NCI-H774 (cell line): ENCODE measurements at places on chromosomes 7 and 10.

DNA sequence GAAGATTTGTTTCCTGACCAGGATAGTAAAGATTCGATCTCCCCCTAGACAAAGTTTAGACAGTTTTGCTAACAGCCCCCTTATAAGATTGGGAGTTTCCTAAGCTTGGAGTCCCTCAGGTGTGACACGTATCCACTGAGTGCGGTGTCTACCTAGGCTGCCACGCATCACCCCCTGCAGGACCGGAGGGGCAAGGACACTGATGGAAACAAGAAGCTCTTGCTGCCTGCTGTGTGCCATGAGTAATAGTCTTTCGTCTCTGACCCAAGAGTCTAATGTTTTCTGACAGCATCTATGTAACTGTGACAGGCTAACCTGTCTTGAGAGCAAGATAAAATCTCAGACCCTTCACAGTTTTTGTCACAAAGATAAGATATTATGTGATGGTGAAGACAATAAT, 173.5 kb downstream of the SEMA3E start:
- DNase-seq = no peak

DNA sequence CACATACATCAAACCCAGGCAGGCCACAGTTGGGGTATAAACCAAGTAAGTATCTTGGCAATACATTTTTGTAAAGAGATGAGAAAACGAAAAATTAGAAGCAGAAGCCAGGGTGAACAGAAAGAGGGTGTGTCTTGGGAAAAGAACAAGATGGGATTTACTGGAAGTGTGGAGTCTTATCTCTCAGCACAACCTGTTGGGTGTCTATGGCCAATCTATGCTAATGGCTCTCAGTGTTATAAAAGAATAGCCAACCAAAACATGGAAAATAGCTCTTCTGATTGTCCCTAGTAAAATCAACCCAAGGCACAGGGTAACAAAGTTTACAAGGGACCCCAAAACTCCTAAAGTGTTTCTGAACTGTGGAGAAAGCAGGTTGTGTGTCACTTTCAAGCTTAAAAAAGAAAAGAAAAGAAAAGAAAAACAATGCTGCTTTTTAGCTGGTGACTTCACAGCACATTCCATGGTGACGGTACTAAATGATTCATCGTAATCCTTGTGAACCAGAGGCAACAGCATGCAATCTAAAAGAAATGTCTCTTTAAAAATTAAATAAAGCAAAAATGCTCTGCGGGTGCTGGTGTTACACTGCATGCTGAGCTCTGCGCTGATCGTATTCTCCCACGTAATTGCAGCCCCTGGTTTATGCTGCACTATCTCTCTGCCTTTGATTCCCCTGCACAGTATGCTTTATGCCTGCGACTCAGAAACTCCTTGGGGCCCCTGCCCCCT, 100.8 kb downstream of the C10orf90 start:
- DNase-seq = no peak

GRCh38 chr10:132528064-132528691, 9.4 kb upstream of the INPP5A start:
- DNase-seq = no peak

DNA sequence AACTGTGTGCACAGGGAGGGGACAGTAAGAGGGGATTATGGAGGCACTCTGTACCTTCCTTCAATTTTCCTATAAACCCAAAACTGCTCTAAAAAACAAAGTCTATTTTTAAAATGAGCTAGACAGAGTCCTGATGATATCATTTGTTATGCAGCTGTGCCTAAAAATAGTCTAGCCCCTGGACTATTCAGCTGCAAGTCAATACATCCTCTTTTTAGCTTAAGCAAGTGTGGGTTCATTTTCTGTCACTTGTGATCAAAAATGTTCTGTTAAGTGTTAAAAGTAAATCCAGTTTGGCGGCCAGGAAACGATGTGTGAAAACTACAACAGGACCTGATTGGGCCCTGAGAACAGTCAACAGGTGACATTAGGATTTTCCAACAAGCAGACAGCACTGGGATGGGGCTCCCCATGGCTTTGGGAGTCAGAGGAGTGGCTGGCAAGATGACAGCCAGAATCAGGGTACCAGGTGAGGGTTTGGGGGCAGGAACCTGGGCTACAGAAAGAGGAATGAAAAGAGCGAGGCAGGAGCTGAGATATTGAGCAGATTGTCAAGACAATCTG, 33.9 kb downstream of the FAM107B start:
- DNase-seq = no peak

DNA sequence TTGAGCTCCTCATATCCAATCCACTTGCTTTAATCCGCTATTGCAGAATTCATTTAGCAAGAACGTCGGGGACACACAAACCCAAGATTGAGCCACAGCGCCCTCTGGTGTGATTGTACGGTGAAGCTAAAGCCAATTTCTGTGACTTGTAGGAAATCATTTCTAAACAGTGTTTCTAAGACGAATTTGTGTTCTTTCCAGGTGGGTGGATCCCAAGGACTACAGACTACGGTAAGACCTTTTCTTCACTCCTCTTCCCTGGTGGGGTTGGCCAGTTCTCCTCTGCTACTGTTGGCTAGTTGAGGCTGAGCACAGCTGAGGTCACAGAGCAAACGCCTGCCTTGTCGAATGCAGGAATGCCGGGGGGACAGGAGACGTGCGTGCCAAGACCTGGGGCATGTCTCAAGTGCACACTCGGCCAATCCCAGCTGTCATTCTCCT, 5.2 kb downstream of the DMBT1 start:
- peak; percentile 28 for DNase-seq

- no peak for DNase-seq
Measured at GRCh38 chr10:65847436-65848230, 1078.2 kb upstream of the LRRTM3 start.

DNA sequence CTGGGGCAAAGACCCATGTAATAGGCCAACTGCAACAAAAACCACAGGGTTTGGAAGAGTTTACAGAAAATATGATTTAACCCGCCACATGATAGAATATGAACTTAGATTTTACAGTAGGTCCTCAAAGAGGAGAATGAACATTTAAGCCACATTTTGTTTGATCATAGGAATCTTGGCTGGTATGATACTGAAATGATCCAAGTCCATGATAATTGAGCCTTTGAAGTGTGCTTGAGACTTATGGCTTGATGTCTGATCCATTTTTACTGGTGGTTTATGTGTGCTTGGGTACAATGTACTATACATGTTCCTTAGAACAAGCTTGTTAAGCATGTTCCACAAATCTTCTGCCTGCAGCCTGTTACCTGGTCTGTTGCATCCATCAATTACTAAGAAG, 41.8 kb upstream of the PDSS1 start:
- DNase-seq = no peak

- DNase-seq = no peak
Measured at GRCh38 chr10:110803830-110804338, 67.8 kb upstream of the PDCD4 start.

DNA sequence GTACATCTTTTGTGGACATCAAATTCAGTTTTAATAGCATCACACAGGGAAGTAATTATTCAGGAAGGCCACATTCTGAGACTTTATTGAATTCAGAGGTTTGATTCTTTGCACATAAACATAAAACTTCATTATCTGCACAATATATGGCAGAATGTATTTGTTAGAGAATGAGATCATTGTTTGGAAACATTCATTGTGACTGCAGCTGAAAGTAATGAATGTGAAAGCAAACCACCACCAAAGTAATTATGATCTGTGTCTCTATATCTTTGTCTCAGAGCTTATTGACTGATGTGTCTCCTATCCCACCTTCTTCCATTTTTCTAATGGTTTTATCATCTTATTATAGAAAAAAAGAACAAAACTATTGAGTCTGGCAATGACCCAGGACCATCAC, 340.9 kb upstream of the PCDH15 start:
- DNase-seq = no peak

DNA sequence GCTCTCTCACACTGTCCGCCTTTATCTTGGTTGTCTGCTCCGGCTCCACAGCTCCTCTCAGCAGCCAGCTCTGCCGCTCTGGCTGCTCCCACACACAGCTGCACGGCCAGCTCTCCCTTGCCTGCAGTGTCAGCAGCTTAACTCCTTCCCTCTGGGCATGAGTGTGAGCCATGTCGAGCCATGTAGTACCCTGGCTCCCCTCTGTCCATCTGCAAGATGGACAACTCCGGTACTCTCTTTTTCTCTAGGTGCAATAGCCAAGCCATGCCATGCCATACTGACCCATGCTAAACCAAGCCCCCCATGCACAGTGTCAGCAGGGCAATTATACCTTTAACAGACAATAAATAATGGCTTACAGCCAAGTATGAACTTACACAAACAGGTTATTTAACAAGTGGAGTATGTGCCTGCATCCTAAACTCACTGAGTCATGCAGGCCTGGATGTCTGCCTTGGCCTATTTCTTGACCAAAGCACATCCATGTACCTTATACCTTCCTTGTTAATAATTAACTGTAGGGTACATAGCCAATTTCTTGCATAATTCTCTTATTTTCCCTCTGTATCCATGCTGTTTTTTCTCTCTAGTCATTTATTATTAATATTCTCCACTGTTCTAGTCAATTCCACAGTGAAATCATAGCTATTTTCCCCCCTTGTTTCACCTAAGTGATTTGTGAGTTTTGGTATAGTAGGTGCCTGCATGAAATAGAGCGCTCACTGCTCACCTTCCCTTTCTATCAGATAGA, 170.9 kb downstream of the CDK14 start:
- DNase-seq = no peak

DNA sequence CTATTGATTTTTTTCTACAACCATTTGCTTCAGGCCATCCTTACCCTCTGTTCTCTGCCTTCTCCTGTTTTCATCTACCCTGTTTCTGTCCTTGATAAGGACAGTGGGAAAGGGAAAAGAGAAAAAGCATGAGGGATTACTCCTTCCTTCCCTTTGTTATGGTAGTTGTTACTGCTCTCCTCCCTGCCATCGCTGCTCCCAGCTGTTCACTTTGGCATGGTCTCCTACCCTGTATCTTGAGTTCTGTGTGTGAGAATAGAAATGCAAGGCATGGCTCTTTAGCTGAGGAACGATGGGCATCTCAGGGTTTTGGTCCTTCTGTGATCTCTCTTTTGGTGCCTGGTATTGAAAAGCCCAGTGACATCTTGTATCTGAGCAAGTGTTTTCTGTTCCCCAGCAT, 6.4 kb downstream of the CCSER2 start:
- DNase-seq = no peak

DNA sequence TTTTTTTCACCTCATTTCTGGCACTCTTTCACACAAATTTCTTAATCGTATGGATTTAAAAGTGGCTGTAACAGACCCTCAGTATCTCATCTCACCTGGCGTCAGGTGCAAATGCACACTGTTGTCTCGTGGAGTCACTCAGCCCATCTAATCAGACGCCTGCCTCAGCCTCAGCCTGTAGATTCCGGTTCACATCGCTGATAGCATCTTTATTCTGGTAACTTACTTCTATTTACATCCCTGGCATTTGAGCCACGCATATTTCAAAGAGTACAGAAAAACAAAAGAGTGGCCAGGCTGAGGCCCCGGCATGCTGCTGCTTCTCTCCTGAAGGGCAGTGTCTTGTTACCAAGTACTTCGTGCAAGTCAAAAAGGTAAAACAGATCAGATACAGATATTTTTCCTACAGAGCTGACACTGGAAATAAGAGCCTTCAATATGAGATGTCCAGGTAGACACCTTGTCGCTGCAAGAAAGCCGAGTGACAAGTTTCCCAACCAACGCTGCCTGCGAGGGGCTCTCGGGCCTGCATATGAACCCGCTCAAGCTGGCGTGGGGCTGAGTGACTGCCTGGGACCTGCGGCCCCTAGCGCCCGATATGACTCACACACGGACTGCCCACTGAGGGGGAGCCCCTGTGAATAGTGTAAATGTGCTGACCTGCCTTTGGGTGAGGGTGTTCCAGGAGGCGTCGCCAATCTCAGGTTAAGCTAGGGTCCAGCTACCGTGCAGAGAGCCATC, 4.3 kb downstream of the VIPR2 start:
- no peak for DNase-seq

GRCh38 chr7:37040330-37040729, 316.0 kb upstream of the AOAH start:
- peak; percentile 28 for DNase-seq

- DNase-seq = no peak
Measured at GRCh38 chr10:28721318-28721951, 44.1 kb downstream of the BAMBI start.

GRCh38 chr10:47257396-47258120, 42.4 kb upstream of the GDF10 start:
- DNase-seq = no peak

- no peak for DNase-seq
Measured at GRCh38 chr10:88004451-88004850, 141.0 kb downstream of the PTEN start.

GRCh38 chr7:130891254-130892094, 157.5 kb upstream of the KLF14 start:
- DNase-seq = no peak

GRCh38 chr7:81692146-81692905, 77.5 kb downstream of the HGF start:
- no peak for DNase-seq

DNA sequence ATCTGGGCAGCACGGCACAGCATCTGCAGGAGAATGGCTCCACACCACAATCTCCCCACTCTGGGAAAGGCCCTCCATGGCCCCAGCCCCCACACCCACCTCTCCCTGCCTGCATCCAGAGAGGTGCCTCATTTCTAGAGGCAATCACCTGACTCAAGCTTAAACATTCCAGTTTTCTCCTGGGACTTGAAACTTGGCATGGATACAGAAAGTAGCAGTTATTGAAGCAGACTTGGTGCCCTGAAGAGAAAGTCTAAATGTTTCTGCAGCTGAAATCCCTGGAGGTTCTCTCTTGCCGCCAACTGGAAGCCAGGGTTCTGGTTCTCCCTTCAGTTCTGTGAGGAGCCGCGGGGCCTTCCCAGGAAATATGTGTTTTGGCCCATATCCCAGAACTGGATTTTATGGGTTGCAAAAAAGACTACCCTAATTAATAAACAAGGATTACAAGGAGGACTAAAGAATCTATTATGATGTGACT, 122.8 kb downstream of the SKIDA1 start:
- no peak for DNase-seq

- DNase-seq = no peak
Measured at GRCh38 chr7:72710983-72711382, 117.0 kb downstream of the TYW1B start.

DNA sequence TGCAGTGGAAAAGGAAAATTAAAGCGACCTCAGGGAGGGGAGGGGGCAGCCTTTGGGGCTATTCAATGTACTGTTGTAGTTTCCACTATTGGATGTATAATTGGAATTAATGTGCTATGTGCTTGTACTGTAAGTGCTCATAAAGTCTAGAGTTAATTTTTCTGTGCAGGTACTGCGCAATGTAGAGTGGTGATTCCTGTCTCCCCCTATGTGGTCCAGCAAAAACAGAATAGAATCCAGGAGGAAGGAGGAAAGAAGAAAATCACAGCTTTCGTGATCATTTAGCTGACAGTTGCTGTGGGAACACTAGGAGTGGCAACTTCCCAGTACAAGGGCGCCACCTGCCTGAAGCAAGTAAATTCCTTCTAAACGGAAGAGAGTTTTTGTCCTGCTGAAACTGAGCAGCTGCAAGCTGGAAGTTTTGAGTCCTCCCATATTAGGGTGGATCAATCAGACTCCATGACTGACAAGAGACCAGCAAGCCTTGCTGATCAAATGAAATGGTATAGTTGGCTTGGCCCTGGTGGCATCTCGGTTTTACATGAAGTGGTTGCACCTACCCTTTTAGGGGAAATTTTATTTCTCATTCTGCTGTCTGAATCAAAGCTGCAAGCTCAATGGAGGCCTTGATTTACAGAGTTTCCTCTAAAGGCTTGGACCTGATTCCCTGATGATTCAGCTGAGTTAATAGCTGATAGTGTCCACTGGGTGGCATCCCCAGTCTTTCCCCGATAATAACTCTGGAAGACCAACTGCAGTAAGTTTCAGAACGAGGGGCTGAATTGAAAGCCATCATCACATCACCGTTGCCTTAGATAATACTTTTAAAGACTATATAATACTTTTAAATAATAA, 299.8 kb downstream of the HGF start:
- peak; percentile 62 for DNase-seq

- peak; percentile 93 for DNase-seq
Measured at GRCh38 chr7:82559193-82559805, 115.7 kb upstream of the CACNA2D1 start.
